ENCODE measurements at places on chromosomes 16 and 17. TPM values are rescaled to one million over a fixed set of nuclear protein-coding genes. Genes with fewer than 3 reads are reported as not detected.

DNA sequence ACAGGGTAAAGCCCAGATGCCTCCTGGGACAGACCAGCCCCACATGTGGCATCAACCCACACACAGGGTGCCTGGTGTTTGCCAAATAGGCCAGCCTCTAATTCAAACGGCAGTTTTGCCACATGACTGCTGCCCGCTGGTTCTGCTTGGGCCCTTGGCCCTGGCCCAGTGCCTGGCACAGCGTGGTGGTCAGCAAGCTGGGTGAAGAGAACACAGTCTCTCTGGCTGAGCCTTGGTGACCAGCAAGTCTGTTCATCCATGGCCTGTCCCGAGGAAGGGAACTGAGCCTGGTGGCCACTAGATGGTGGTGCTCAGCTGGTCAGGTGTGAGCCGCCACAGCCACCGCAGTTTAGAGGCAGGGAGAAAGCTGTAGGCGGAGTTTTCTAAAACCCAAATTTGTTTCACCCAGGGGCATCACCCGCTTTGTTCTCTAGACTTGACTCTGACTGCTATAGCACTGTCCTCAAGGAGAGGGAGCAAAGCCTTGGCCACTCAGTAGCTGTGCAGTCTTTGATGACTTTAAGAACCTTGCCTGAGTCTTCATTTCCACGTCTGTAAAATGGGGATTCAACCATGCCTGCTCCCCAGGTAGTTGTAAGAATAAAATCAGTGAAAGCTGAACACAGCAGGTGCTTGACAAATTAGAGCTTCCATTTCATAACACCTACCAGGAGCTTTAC, 4.7 kb upstream of the GFAP start:
- no peak overlapping the region for H3K4me3 ChIP-seq
- peak; percentile 84 for DNase-seq
- no peaks in the 10 kb centered on the region for H3K36me3 ChIP-seq
- peaks cover 27% of the 10 kb centered on the region for H3K4me1 ChIP-seq

DNA sequence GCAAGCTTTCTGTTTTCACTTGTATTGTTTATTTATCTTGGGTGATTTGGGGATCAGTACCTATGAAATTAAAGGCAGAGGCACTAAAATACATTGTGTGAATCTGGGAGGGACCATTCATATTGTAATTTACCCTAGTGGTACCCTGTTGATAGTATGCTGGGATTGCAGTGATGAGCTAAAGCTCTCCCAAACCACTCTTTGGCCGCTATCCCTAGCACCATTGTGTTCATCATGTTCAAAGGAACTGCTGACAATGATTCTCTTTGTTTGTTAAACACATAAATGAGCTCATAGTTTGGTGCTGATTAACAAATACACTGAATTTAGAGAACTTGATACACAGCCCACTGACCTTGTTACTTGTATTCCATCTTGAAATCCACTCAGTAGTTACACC, 1469.8 kb downstream of the CDH11 start:
- no peaks in the 10 kb centered on the region for H3K36me3 ChIP-seq
- H3K27ac ChIP-seq: no peak overlapping the region
- no peaks in the 10 kb centered on the region for H3K4me1 ChIP-seq
- no peaks in the 10 kb centered on the region for H3K27me3 ChIP-seq
- H3K4me3 ChIP-seq: no peak overlapping the region
- no peak for DNase-seq

- no peak overlapping the region for H3K4me3 ChIP-seq
- DNase-seq: no peak
- H3K27me3 ChIP-seq: no peaks in the 10 kb centered on the region
- H3K27ac ChIP-seq: no peak overlapping the region
- no peaks in the 10 kb centered on the region for H3K4me1 ChIP-seq
These were observed 38.6 kb downstream of the CDH11 start for GRCh38 chr16:65083164-65083857.

GRCh38 chr16:72367851-72368250, 195.9 kb upstream of the PMFBP1 start:
- no peaks in the 10 kb centered on the region for H3K4me1 ChIP-seq
- no peak for DNase-seq
- H3K27me3 ChIP-seq: no peaks in the 10 kb centered on the region
- H3K36me3 ChIP-seq: no peaks in the 10 kb centered on the region
- no peak overlapping the region for H3K27ac ChIP-seq
- no peak overlapping the region for H3K4me3 ChIP-seq

- no peak overlapping the region for H3K27ac ChIP-seq
- H3K27me3 ChIP-seq: no peaks in the 10 kb centered on the region
- peaks cover 18% of the 10 kb centered on the region for H3K36me3 ChIP-seq
- no peak overlapping the region for H3K4me3 ChIP-seq
- peaks cover 11% of the 10 kb centered on the region for H3K4me1 ChIP-seq
These were observed 9.1 kb upstream of the ARL5C start for GRCh38 chr17:39174920-39175694.

- no peaks in the 10 kb centered on the region for H3K27me3 ChIP-seq
- H3K4me3 ChIP-seq: peak overlapping the region; percentile 61
- H3K36me3 ChIP-seq: peaks cover 59% of the 10 kb centered on the region
- peak overlapping the region; percentile 95 for H3K27ac ChIP-seq
- no peak for DNase-seq
- peaks cover 77% of the 10 kb centered on the region for H3K4me1 ChIP-seq
These were observed 4.9 kb downstream of the NR1D1 start for GRCh38 chr17:40095351-40095943.

DNA sequence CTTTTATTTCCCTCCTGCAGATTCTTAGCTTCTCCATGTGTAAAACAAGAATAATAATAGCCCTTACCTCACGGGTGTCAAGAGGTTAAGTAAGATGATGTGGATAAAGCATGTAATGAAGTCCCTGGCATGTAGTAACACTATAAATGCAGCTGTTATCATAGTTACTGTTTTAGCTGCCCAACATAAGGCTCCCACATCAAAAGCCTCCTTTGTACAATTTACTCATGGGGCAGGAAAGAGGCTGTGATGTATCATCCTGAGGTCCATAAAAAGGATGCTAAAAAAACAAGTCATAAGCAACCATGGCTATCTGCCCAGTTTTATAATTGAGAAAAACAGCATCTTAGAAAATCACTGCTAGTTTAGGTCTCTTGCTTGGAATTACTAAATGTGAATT, 339.7 kb downstream of the CA10 start:
- H3K4me3 ChIP-seq: no peak overlapping the region
- no peaks in the 10 kb centered on the region for H3K4me1 ChIP-seq
- no peaks in the 10 kb centered on the region for H3K36me3 ChIP-seq

DNA sequence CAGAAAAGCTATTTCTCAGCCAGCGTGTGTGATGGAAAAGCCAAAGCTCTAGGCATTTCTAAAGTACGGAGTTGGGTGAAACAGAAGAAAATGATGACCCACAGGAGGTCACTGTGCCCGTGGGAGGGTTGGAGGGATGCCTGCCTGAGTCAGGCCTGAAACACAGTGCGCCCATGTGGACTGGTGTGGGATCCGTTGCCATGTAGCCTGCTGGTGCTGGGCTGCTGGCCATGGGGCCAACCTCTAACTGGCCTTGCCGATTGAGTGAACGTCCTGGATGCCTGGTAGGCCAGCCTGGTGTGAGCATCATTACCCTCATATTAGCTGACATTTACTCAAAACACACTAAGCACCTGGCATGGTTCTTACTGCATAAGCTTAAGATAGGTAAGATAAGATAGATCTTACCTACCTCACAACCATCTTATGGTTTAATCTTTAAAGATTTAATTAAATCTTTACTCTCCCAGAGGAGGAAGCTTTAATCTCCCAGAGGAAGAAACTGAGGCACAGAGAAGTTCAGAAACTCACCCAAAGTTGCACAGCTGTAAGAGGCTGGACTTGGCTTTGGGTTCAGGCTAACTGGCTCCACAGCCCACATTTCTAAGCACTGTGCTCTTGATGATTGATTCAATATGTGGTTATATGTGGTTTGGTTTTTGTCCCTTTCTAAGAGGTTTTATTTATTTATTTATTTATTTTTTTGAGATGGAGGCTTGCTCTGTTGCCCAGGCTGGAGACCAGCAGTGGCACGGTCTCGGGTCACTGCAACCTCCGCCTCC, 15.7 kb downstream of the MGAT5B start:
- DNase-seq: no peak
- H3K27ac ChIP-seq: no peak overlapping the region
- H3K36me3 ChIP-seq: no peaks in the 10 kb centered on the region

DNA sequence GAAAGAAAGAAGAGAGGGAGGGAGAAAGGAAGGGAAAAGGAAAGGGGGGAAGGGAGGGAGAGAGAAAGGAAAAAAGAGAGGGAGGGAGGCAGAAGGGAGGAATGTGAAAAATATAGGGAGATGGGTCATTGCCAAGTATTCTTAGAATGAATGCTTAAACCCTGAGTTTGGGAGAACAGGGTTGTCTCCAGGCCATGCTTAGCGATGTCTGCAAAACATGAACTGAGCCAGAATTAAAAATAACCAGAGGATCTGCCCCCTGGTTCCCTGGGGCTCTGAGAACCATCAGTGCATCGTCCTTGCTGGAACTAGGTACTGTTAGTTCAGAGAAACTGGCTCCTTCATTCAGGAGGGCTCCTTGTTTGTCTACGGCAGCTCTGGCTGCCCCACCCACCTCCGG, 170.4 kb downstream of the IRX5 start:
- no peak for DNase-seq
- no peak overlapping the region for H3K4me3 ChIP-seq
- H3K36me3 ChIP-seq: no peaks in the 10 kb centered on the region

DNA sequence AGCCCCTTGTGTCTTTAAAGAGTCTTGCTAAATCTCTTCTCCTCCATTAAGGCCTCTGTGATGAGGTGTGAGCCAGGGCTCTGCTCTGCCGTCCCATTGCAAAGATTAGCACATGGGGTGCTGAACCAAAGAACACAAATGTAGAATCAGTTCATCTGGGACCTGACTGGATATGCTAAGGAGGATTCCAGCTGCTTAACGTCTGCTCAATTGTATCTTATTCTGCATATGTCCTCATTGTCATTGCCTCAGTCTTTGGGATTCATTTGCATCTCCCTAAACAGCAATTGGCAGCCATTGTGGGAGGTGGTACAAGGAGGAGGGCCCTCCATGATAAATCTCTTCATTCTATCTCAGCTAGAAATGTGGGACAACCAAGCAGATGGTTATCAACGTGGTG, 106.3 kb upstream of the ADAMTS18 start:
- H3K27ac ChIP-seq: no peak overlapping the region
- H3K27me3 ChIP-seq: no peaks in the 10 kb centered on the region
- no peaks in the 10 kb centered on the region for H3K36me3 ChIP-seq
- no peaks in the 10 kb centered on the region for H3K4me1 ChIP-seq
- H3K4me3 ChIP-seq: no peak overlapping the region
- no peak for DNase-seq

DNA sequence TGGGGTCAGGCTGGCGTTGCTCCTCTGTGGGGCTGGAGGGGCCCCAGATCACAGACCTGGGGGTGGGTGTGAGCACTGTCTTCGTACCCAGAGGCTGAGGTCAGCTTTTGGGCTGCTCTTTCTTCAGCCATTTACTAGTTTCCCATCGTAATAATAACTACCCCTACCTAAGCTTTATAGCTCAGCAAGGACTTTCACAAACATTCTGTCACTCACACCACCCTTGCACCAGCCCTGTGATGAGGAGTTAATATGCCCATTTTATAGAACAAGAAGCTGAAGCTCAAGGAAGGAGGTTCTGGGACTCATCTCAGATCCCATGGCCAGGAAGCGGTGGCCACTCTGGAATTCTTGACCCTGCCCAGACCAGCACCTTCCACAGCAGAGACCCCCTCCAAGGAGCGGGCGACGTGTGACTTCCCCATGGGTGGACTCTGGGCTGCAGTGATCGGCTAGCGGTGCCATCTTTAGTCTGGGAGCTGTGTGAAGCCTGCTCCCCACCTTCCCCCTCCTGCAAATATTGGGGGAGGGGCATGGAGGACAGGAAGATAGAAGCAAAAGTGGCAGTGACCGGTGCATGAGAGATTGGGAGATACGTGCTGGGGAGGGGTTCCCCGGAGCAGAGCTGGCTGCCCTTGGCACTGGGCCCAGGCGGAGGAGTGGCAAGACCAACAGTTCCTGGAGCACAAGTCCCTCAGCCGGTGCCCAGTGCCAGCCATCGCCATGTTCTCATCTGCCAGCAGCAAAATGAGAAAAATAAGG, 81.8 kb upstream of the TOB1 start:
- peaks cover 60% of the 10 kb centered on the region for H3K4me1 ChIP-seq
- no peak for DNase-seq
- no peak overlapping the region for H3K4me3 ChIP-seq
- H3K27me3 ChIP-seq: no peaks in the 10 kb centered on the region

GRCh38 chr16:59612094-59612493, 878.0 kb upstream of the GOT2 start:
- no peaks in the 10 kb centered on the region for H3K36me3 ChIP-seq
- H3K4me3 ChIP-seq: no peak overlapping the region
- H3K4me1 ChIP-seq: no peaks in the 10 kb centered on the region
- DNase-seq: no peak
- H3K27me3 ChIP-seq: no peaks in the 10 kb centered on the region

DNA sequence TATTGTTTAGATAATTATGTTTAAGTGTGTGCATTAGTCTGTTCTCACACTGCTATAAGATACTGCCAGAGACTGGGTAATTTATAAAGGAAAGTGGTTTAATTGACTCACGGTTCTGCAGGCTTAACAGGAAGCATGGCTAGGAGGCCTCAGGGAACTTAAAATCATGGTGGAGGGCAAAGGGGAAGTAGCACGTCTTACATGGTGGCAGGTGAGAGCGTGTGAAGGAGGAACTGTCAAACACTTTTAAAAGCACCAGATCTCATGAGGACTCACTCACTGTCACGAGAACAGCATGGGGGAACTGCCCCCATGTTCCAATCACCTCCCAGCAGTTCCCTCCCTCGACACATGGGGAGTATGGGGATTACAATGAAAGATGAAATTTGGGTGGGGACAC, 203.5 kb upstream of the GOT2 start:
- no peaks in the 10 kb centered on the region for H3K27me3 ChIP-seq
- DNase-seq: no peak
- no peak overlapping the region for H3K4me3 ChIP-seq
- no peaks in the 10 kb centered on the region for H3K4me1 ChIP-seq
- no peaks in the 10 kb centered on the region for H3K36me3 ChIP-seq
- no peak overlapping the region for H3K27ac ChIP-seq

NUP93 gene
- 54.7 TPM for total RNA-seq

Measured in suprapubic skin (tissue), 4 donors.